Keratinocyte (primary cell): ENCODE measurements at places on chromosomes 2 and 18. TPM values are rescaled to one million over a fixed set of nuclear protein-coding genes. Genes with fewer than 3 reads are reported as not detected.

- DNase-seq = no peak
Measured at GRCh38 chr2:71716697-71717624, 263.6 kb downstream of the DYSF start.

- DNase-seq = no peak
Measured at GRCh38 chr2:15181092-15181745, 379.9 kb downstream of the NBAS start.

DNA sequence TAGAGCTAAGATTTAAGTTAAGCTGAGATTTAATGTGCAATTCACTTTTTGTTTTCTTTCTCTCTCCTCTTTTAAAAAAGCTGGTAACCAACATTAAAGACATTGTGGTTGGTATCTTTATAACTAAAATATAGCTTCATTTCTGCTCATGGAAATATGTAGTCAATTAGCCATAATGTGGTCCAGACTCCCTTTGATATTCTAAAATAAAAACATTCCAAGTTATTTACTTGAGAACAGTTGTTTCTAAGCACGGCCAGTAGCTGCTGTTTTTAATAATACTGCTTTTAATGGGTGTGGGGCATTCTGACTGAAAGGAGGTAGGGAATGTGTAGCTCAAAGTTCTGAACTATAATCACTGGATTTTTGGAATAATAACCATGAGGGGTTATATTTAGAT is 183.3 kb upstream of the FBXO11 start:
- no peak for DNase-seq

DNA sequence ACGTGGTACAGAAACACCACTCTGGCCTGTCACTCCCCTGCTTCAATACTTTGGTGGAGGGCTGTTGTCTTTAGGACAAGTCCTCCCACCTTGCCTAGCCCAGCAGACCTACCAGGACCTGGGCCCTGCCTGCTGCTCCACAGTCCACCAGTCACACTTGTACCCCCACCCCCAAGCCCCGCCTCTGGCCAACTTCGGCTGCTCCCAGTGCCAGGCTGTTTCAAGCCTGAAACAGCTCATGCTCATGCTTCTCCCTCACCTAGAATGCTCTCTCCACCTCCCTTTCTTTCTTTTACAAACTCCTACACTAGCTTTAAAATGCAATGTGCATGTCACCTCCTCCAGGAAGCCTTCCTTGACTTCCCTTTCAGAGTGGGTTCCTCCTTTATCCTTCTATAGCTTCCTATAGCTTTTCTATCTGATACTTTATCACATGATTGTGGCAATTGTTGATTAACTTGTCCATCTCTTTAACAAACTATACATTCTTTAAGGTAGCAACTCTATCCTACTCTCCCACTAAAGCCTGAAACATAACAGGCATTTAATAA is 4.8 kb upstream of the OXER1 start:
- DNase-seq = no peak

- no peak for DNase-seq
Measured at GRCh38 chr2:20638014-20638413, 12.9 kb downstream of the HS1BP3 start.

- DNase-seq = no peak
Measured at GRCh38 chr2:25375989-25376545, 34.3 kb upstream of the DNMT3A start.

The OSBPL6 gene
- polyA plus RNA-seq = 8.2 to 11.6 TPM (median 10.1 TPM) in 3 replicates

The REEP1 gene
- 0.14 to 0.72 TPM (median 0.30 TPM) in 3 replicates for polyA plus RNA-seq
